ENCODE measurements at places on chromosomes 2 and 18.

DNA sequence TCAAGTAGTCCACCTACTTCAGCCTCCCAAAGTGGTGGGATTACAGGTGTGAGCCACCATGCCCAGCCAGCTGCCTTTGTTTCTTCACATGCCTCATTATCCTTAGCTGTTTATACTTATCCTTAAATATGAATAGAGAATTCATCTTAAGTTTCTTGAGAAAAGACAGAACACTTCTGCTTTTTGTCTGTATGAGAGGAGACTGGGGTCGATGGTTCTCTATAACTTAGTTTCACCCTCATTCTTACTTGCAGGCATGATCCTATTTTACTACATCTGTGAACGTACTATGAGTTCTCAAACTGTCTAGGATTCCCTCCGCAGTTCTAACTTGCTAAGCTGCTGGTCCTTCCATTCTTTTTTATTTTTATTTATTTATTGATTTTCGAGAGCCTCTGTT, 20.4 kb downstream of the PPM1B start:
- no peak for DNase-seq

GRCh38 chr2:47905386-47906156, 727 bp downstream of the FBXO11 start:
- DNase-seq, result no peak

DNA sequence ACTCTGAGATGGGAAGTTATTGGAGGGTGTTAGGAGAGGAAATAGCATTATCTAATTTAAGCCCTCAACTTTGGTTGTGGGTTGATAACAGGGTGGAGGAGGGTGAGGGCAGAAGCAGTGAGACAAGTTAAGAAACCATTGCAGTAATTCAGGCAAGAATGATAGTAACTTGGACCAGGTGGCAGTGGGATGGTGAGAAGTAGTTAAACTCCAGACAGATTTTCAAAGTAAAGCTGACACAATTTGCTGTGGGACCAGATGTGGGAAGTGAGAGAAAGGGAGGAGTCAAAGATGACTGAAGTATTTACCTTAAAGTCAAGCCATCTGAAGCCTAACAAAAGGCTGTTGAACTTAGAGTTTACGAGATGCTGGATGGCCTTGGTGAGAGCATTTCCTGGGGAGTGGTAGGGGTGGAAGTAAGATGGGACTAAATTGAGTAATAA, 163.2 kb upstream of the KLF7 start:
- DNase-seq, result no peak

- DNase-seq, result no peak
Measured at GRCh38 chr2:66587216-66587615, 152.3 kb downstream of the MEIS1 start.

GRCh38 chr2:72140621-72140960, 7.1 kb downstream of the CYP26B1 start:
- DNase-seq, result no peak

GRCh38 chr2:74328573-74328972, 14.6 kb downstream of the SLC4A5 start:
- no peak for DNase-seq

DNA sequence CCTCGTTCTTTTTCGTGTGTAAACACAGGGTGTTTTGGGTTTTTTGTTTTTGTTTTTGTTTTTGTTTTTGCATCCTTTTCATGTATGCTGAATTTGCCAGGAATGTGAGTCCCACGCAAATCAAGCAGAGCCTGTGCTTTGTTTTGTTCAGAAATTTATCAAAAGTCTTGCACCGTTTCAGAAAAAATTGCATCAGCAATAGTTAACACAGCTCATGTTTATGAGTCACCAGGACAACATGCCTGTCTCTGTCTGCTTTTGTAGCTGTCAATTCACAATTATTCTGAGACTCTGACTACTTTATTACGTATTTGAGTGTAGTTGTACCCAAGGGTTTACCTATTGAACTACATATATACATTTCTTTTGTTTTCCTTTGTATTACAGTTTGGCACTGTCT, 38.3 kb downstream of the MRPL44 start:
- no peak for DNase-seq

GRCh38 chr2:73418343-73418742, 32.7 kb downstream of the ALMS1 start:
- no peak for DNase-seq

- no peak for DNase-seq
Measured at GRCh38 chr18:12819322-12819721, 64.7 kb downstream of the PTPN2 start.

GRCh38 chr2:99399063-99399462, 61.9 kb downstream of the EIF5B start:
- no peak for DNase-seq

DNA sequence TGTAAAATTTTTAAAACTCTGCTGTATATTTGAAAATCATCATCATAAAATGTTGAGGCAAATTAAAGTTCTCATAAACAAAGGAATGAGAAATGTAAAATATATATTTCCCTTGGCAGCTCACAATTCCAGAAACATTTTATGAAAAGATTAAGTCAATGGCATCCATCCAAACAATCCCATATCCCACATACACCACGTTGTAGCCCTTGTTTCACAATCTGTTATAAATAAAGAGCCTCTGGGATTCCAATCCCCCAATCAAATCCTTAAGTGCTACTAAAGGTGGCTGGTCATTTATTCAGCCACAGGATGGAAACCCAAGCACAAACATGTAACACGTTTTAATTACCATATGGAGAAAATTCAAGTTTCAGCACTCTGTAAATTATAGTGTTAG, 51.7 kb downstream of the GFPT1 start:
- DNase-seq, result no peak

- no peak for DNase-seq
Measured at GRCh38 chr2:191025135-191025534, 11.2 kb upstream of the STAT1 start.

GRCh38 chr2:236657215-236657614, 87.6 kb downstream of the ACKR3 start:
- DNase-seq, result no peak

DNA sequence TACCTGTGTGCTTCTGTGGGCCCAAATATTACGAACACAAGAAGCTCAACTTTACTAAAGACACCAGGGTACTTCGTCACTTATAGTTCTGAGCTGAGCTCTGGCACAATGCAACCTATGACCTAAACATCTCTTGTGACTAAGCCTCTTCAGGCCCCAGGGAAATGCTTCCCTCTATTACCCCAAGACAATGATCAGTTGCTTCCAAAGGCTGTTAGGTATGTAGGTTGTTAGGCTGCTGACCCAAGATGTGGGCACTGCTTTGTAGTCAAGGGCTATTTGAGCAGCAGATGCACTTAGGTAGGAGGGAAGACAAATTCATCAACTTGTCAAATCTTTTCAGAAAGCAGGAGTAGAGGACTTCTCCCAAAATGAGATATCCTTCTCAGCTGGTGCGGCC, 640.1 kb downstream of the EPHA4 start:
- DNase-seq, result no peak

- no peak for DNase-seq
Measured at GRCh38 chr18:25235401-25236042, 116.4 kb downstream of the ZNF521 start.

GRCh38 chr18:68172842-68173549, 541.9 kb downstream of the TMX3 start:
- no peak for DNase-seq

DNA sequence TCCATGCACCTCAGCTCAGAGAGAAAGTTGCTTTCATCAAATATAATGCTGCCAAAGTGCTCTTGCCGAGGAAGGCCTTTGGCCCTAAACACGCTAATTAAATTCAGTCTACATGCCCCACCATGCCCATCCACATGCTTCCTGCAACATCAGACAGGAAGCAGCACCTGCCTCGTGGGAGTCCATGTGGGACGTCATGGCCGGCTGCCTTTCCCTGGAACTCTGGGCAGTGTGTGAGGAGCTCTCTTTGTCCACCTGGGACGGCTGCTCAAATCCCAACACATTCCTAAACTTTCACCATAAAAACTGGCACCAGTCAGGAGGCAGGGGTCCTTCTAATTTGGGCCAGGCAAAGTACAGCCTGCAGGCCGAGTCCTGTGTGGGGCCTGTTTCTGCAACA, 23.1 kb downstream of the FAM178B start:
- DNase-seq, result no peak

DNA sequence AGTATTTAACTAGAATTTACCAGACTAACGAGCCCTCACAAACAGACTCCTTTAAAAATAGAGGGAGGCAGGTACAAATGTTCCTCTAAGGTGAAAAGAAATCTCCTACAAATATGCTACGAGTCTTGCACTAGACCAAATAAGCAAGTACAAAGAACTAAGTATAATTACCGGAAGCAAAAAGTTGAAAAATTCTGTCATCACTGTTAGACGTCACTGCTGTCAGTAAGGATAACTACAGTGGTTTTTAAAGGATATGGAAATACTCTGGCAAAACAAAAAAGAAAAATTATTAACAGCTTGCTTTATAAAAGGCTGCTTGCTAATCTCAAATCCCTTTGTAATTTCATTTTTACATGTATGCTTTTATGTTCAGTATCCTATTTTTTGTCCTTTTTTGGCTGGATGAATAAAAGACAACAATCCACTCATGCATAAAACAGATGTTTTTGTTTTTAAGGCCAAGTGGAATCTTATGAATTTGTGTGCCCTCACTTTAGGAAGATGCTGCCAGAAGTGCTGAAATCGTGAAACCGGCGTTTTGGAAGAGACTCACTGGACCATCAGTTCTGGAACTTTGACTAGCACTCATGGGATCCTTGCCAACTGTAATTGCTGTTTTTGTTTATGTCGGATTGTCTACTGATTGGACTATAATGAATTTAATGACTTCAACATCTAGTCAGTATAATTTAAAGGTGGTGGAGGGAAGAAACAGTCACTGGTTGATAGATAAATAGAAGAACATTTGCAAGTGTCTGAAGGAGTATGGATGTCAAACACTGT, 6.7 kb downstream of the ZNF521 start:
- no peak for DNase-seq

GRCh38 chr18:33641141-33641540, 63.1 kb downstream of the ASXL3 start:
- no peak for DNase-seq

DNA sequence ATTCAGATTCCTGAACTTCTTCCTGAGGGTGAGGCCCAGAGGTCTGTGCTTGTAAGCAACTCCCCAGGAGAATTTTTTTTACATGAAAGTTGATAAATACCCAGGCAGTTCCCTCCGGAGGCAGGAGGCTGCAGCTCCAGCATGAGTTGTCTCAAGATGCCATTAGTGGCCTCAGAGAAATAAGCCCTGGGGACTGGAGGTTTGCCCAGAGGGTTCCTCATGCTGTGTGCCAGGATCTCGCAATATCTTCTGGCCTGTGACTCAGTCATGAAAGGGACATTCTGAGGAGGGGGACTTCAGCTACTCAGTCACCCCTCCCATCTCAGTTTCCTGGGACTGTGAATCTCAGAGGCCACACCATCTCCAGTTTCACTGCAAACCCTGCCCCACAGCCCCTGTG, 49.9 kb downstream of the LYPD1 start:
- no peak for DNase-seq

GRCh38 chr2:40457837-40458236, 5.9 kb upstream of the SLC8A1 start:
- no peak for DNase-seq

Measured in stimulated activated CD8-positive, alpha-beta memory T cell treated with anti-CD3 and anti-CD28 coated beads, Interleukin-4, amount 100 ng/mL, for 1 hour (primary cell).